A549 treated with GW870086 at 1 μM for 4 hours (cell line): ENCODE measurements at places on chromosomes 2 and 18. TPM values are rescaled to one million over a fixed set of nuclear protein-coding genes. Genes with fewer than 3 reads are reported as not detected.

LMAN2L gene
- total RNA-seq = 18.9 to 21.6 TPM (median 21.5 TPM) in 5 replicates

TRABD2A gene
- total RNA-seq = 8.4 to 13.6 TPM (median 13.4 TPM) in 5 replicates

GPR35 gene
- 0.62 to 1.0 TPM (median 0.71 TPM) in 5 replicates for total RNA-seq

RAB27B gene
- 8.1 to 12.4 TPM (median 9.0 TPM) in 5 replicates for total RNA-seq

BOLL gene
- total RNA-seq = not detected in 5 replicates

SLC38A11 gene
- not detected in 5 replicates for total RNA-seq

GAD1 gene
- 0.38 to 0.71 TPM (median 0.53 TPM) in 5 replicates for total RNA-seq

UGT1A9 gene
- total RNA-seq = 4.1 to 6.1 TPM (median 4.5 TPM) in 5 replicates

SFT2D3 gene
- total RNA-seq = 4.5 to 6.8 TPM (median 5.9 TPM) in 5 replicates

TTC32 gene
- 11.7 to 14.0 TPM (median 13.4 TPM) in 5 replicates for total RNA-seq

HOXD9 gene
- 0.78 to 1.7 TPM (median 1.2 TPM) in 5 replicates for total RNA-seq

NMUR1 gene
- total RNA-seq = 0.03 TPM in 1 of 5 replicates, not detected in the others

ACKR3 gene
- 9.3 to 12.3 TPM (median 11.3 TPM) in 5 replicates for total RNA-seq

HNMT gene
- total RNA-seq = 0.36 to 1.3 TPM (median 0.96 TPM) in 5 replicates

SFTPB gene
- total RNA-seq = 0.09 to 0.29 TPM (median 0.21 TPM) in 4 of 5 replicates, not detected in the other

PHOSPHO2 gene
- total RNA-seq = 1.9 to 3.5 TPM (median 3.0 TPM) in 5 replicates

CTLA4 gene
- total RNA-seq = not detected in 5 replicates

RFTN2 gene
- total RNA-seq = not detected in 5 replicates

RBBP8 gene
- total RNA-seq = 22.8 to 29.6 TPM (median 23.6 TPM) in 5 replicates

TTN gene
- under 0.01 to 0.02 TPM (median under 0.01 TPM) in 5 replicates for total RNA-seq

ARHGAP28 gene
- 0.02 to 0.08 TPM (median 0.03 TPM) in 3 of 5 replicates, not detected in the others for total RNA-seq

C2orf66 gene
- total RNA-seq = 0.12 TPM in 1 of 5 replicates, not detected in the others

C2orf92 gene
- 0.60 to 1.2 TPM (median 1.0 TPM) in 5 replicates for total RNA-seq

GKN1 gene
- 0.56 to 0.72 TPM (median 0.57 TPM) in 4 of 5 replicates, not detected in the other for total RNA-seq

PER2 gene
- total RNA-seq = 6.0 to 9.1 TPM (median 7.7 TPM) in 5 replicates

ASXL3 gene
- not detected in 5 replicates for total RNA-seq

LOXL3 gene
- 0.21 to 0.64 TPM (median 0.37 TPM) in 5 replicates for total RNA-seq

UGT1A4 gene
- total RNA-seq = not detected in 5 replicates

SGO2 gene
- 10.3 to 17.6 TPM (median 13.6 TPM) in 5 replicates for total RNA-seq

PTPN18 gene
- 23.9 to 29.5 TPM (median 28.1 TPM) in 5 replicates for total RNA-seq

UPP2 gene
- not detected in 5 replicates for total RNA-seq

TUBA4B gene
- 0.13 to 0.34 TPM (median 0.19 TPM) in 3 of 5 replicates, not detected in the others for total RNA-seq

SLC35F6 gene
- 33.9 to 40.9 TPM (median 38.7 TPM) in 5 replicates for total RNA-seq

CGREF1 gene
- 5.7 to 8.6 TPM (median 7.6 TPM) in 5 replicates for total RNA-seq

QPCT gene
- 20.7 to 24.1 TPM (median 21.2 TPM) in 5 replicates for total RNA-seq

MROH2A gene
- 0.09 to 0.21 TPM (median 0.12 TPM) in 3 of 5 replicates, not detected in the others for total RNA-seq

STEAP3 gene
- total RNA-seq = 52.3 to 66.5 TPM (median 62.4 TPM) in 5 replicates

OSR1 gene
- total RNA-seq = 6.3 to 10.3 TPM (median 7.0 TPM) in 5 replicates

CNDP1 gene
- total RNA-seq = not detected in 5 replicates

SERPINB10 gene
- total RNA-seq = not detected in 5 replicates

REEP1 gene
- 0.77 to 1.1 TPM (median 1.1 TPM) in 5 replicates for total RNA-seq

PROKR1 gene
- total RNA-seq = 0.03 TPM in 1 of 5 replicates, not detected in the others

DNAH7 gene
- 0.54 to 1.8 TPM (median 1.4 TPM) in 5 replicates for total RNA-seq

SPRED2 gene
- 29.8 to 37.6 TPM (median 34.2 TPM) in 5 replicates for total RNA-seq

HRH4 gene
- not detected in 5 replicates for total RNA-seq

TSPYL6 gene
- not detected in 5 replicates for total RNA-seq

SRD5A2 gene
- 0.02 to 0.06 TPM (median 0.05 TPM) in 4 of 5 replicates, not detected in the other for total RNA-seq

LYG1 gene
- total RNA-seq = 0.93 to 2.2 TPM (median 1.6 TPM) in 5 replicates

SP5 gene
- not detected in 5 replicates for total RNA-seq

CCDC121 gene
- total RNA-seq = 2.5 to 4.7 TPM (median 4.2 TPM) in 5 replicates

DNAH6 gene
- total RNA-seq = 0.03 to 0.10 TPM (median 0.07 TPM) in 4 of 5 replicates, not detected in the other

E2F6 gene
- total RNA-seq = 24.0 to 26.4 TPM (median 24.3 TPM) in 5 replicates

RBM44 gene
- total RNA-seq = 0.23 to 0.33 TPM (median 0.24 TPM) in 4 of 5 replicates, not detected in the other

DSG3 gene
- total RNA-seq = 0.03 TPM in 2 of 5 replicates, not detected in the others

TSN gene
- total RNA-seq = 53.0 to 63.9 TPM (median 60.4 TPM) in 5 replicates

XDH gene
- total RNA-seq = 1.0 to 1.3 TPM (median 1.1 TPM) in 5 replicates

NLRC4 gene
- total RNA-seq = 0.03 to 0.09 TPM (median 0.09 TPM) in 4 of 5 replicates, not detected in the other
